ENCODE measurements at places on chromosomes 3 and 15.

DNA sequence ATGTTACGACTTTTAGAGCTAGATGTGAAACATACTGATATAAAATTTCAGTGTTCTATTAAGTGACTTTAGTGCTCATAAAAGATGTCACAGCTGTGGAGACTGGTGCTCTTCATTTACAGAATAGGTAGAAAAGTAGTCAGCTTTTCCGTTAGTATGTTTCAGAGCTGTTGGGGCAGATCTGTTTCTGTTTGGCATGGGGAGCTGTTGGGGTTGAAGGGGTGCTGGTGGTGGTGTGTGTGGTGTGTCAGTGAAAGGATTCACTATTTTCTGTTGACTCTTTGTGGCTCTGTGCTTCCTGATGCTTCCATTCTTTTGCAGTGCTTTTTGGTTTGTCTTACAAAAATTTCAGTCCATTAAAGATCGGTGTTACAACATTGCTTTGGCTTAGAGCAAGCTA, 3.2 kb downstream of the UBE2E2 start:
- no peak for DNase-seq

DNA sequence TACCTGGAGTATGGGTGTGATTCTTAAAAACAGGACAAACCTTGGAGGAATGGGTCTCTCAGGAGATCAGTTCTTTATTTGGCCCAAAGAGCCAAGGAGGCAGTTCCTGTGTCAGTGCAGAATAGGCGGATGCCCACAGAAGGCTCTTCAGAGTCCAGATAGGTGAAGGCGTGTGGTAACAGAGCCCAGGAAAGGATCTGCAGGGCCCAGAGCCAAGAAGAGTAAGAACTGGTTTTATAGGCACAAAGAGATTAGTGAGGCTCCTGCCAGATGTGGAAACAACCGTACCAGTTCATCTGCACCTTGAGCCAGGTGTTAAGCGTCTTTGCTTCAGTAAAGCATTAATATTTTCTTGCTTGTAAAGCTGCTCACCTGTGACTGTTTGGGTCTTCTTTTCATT, 140.1 kb upstream of the BFSP2 start:
- no peak for DNase-seq

- DNase-seq: no peak
Observed at GRCh38 chr15:63544258-63545026, 40.0 kb downstream of the USP3 start.

DNA sequence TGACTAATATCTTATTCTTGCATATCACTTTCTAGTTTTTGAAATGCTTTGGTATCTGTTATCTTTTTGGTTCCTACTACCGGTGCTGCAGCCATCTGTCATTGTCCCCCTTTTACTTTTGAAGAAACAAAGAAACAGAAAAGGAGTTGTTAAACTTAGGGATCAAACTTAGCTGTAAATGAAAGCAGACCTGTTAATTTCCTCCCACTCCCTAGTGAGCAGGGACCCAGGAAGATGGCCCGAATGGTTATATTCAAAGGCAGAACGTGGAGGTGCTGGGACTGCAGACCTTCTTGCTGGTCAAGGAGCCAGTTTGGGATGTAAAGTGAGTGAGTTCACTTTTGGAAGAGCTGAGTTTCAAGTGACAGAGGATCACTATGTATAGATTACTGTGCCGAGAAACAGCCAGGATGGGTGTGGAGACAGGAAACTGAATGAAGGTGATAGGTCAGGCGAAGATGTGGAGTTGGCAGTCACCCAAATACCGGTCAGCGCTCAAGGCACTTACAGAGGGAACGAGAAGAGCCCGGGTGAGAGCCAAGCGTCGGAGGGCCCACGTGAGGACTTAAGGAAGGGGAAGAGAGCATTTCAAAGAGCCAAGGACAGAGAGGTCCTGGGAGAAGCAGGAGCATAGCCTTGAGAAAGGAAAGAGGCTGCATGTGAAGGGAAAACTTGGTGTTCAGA, 20.1 kb downstream of the KBTBD8 start:
- DNase-seq: no peak
